ENCODE measurements at places on chromosomes 3 and 15. TPM values are rescaled to one million over a fixed set of nuclear protein-coding genes. Genes with fewer than 3 reads are reported as not detected.

The SGO1 gene
- polyA plus RNA-seq, result 2.0 TPM

The FETUB gene
- polyA plus RNA-seq, result not detected

The SCG5 gene
- polyA plus RNA-seq, result 3.4 TPM

The EDEM1 gene
- 19.1 TPM for polyA plus RNA-seq

- peak; percentile 38 for DNase-seq
Observed at GRCh38 chr3:39718674-39719595, 90.5 kb upstream of the MYRIP start.

- peak; percentile 39 for DNase-seq
Observed at GRCh38 chr15:90930861-90931574, 1.3 kb downstream of the HDDC3 start.

DNA sequence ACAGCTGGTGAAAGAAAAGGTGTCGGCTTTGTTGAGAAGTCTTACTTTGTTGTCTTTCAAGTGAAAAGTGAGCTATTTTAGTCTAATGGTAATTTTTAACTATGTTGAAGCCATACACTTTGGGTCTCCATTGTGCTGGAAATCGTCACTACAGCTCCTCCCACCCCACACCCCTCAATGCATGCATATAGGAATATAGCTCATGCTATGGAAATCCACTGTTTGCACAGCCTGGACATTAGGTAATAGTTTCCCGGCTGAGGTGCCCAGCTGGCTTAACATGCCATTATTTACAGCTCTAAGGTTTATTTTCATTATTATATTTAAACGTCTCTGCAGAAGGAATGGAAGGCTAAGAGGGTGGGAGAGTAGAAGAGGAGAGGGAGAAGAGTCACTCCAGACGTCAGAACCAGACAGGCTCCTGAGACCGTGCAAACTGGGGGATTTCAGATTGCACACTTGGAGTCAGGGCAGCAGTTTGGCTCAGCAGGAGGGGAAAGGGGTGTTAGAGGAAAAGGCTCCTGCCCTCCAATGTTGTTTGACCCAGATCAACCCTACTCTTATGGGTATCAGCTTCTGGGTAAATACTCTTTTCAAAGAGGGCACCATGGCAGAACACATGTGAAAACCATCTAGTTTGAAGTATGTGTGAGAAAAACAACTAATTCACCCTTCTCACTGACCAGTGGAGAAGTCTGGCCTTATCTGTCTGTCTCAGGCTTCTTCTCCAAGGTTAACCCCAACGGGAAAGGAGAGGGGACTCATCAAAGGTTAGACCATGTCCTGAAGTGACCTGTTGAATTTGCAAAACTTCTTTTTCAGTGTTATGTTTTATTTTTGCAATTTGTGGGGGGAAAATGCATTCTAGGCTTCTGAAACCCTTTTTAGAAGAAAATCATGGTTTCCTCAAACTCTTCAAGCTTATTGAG, 218.7 kb upstream of the CTDSPL start:
- DNase-seq, result no peak

GRCh38 chr15:101180620-101181307, 71.1 kb downstream of the CHSY1 start:
- no peak for DNase-seq

DNA sequence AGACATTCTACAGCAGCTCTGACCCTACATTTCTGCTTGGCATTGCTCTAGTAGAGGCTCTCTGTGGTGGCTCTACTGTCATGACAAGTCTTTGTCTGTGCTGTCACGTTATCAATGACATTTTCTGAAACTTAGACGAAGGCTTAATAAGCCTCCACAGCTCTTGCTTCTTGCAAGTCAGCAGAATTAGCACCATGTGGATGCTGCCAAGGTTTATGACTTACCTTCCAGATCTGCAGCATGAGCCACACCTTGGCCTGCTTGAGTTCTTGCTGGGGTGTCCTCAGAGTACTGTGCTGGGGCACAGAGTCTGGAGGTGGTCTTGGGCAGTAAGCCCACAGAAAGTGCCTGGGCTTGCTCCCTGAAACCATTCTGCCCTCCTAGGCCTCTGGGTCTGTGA, 9.8 kb downstream of the RTP1 start:
- no peak for DNase-seq

DNA sequence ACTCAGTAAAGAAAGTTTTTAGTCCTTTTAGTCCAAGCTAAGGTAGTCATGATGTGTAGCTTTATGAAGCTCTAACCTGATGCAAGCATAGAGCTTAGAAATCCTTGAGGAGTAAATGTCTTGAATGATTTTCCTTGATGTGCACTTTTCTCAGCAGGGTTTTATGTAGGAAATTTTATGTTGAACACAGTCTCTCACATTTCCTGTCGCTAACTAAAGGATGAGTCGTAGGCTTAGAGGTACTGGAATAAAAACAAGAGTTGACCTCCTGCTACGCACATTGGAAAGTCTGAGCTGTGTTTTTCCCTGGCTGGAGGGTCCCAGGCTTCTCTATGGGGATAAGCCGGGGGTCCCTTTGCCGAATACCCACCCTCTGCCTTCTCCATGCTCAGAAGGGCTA, 34.7 kb upstream of the ZPLD1 start:
- no peak for DNase-seq

DNA sequence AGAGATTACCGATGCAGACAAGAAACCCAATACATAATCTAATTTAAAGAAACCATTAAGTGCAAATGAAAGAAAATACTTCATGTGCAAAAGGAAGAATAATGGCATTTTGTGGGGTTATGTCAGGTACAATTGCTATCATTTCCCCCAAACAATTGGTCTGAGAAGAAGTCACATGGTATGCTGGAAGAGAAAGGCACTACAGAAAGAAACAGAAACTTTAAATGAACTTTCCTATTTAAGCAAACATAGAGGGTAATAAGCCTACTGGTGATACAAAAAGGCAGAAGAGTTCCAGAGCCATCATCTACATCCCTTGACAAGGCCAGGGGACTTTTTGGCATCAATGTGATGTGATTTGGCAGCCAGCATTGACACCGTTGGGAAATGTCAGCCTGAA, 302.4 kb upstream of the WNT5A start:
- no peak for DNase-seq

GRCh38 chr3:79187426-79187825, 580.4 kb downstream of the ROBO1 start:
- DNase-seq, result no peak

Measured in endothelial cell of umbilical vein (primary cell).